T47D (cell line): ENCODE measurements at places on chromosomes 16 and 17.

DNA sequence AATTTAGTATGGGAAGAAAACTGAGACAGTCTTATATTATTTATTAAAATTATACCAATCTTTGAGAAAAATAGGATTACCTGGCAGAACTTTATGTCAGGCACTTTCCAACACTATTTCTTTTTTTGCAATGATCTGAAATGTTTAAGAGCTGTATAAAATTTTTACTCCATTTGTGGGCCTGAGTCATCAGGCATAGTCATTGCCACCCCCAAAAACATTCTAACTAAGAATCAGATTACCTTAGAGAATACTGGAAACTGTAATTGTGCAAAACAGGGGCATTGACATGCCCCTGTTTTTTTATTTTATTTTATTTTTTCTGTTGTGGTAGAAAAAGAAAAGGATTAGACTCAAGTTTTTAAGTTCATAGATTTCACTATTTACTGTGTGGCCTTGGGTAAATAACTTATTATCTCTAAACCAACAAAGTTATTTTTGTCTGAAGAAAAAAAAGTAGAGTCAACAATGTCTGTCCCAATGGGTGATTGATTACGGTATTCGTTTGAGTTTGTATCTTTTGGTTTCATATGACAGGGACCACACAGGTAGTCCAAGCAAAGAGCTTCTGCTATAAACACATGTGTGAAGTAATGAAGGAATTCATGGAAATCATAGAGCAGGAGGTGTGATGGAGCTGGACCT lies 24.6 kb downstream of the VAT1L start:
- DNase-seq: no peak

DNA sequence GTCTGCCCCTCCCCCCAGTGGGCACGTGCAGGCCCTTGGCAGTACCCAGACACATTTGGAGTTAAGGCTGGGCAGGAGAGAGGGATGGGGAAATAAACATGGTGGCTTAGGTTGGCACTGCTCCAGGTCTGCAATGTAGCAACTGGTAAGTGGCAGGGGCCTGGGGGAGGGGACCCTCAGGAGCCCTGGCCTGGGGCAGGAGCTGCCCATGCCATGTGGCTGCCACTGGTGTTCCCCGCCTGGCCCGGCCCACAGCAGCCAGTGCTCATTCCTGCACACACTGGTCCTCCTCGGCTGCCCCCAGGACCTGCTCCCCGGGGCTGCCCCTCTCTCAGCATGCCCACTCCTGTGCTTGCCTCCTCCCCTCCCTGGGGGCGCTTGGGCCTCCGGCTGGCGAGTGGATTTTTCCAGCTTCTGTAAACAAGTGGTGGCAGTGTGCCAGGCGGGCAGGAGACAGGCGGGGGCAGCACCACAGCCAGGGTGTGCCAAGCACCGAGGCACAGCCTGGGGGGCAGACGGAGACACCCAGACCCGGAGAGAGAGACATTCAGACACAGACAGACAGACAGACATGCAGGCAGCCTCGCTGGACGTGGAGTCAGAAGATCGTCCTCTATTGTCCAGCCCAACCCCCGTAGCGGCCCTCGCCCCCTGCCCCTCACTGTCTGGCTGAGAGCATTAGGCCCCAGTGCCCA lies 9.4 kb downstream of the THRA start:
- peak; percentile 84 for DNase-seq

DNA sequence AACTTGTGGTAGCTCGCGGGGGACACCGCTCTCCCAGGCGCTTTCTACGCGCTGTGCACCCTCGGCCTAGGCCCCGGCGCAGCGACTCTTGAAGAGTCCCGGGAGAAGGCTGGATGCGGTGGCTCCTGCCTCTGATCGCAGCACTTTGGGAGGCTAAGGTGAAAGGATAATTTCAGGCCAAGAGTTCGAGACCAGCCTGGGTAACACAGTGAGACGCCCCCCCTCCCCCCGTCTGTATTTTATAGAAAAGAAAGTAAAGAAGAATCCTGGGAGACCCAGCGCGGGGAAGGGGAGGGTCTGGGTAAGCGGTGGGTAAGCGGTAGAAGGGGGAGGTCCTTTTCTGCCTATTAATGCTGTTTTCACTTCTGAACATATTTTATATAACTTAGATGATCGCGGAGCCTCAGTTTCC lies 486 bp upstream of the PLLP start:
- no peak for DNase-seq

DNA sequence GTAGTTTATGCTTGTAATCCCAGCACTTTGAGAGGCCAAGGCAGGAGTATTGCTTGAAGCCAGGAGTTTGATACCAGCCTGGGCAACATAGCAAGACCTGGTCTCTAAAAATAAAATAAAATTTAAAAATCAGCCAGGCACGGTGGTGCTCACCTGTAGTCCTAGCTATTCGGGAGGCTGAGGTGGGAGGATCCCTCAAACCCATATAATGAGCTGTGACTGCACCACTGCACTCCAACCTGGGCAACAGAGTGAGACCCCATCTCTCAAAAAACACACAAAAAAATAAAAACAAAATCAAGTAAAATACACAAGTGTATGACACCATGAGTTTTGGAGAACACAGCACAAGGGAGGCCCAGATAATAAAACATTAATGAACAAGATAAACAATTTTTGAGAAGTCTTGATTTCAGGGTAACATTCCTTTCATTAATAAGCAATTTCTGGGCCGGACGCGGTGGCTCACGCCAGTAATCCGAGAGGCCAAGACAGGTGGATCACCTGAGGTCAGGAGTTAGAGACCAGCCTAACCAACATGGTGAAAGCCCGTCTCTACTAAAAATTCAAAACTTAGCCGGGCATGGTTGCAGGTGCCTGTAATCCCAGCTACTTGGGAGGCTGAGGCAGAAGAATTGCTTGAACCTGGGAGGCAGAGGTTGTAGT lies 17.9 kb downstream of the PRPSAP1 start:
- DNase-seq: no peak

DNA sequence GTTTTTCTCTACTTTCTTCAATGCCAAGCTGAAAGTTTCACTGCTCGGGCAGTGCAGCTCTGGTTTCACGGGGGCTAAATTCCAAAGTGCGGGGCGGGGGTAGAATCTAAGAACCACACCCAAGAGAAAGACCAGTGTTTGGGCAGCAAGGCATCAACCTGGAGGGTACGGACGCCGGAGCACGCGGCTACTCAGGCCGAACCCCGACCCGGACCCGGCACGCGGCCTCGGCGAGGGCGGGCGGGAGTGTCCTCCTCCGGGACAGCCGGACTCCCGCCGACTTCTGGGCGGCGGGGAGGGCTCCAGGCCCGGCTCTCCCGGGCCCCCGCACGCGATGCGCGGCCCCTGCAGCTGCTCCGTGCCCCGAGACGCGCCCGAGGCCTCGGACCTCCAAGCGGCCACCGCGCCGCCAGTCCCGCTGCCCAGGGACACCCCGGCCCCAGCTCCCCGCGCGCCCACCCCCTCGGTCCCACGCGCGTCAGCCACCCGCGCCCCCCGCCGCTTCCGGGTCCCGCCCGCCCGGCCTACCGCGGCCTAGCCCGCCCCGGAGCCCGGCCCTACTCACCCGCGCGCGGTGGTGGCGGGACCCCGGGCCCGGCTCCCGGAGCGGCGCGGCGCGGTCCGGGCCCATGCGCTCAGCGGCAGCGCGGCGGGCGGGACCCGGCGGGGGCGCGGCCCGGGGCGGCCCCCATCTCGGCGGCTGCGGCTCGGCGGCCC lies 561 bp downstream of the AXIN1 start:
- no peak for DNase-seq

- DNase-seq: no peak
These were observed 562.8 kb upstream of the GOT2 start for GRCh38 chr16:59296888-59297287.

DNA sequence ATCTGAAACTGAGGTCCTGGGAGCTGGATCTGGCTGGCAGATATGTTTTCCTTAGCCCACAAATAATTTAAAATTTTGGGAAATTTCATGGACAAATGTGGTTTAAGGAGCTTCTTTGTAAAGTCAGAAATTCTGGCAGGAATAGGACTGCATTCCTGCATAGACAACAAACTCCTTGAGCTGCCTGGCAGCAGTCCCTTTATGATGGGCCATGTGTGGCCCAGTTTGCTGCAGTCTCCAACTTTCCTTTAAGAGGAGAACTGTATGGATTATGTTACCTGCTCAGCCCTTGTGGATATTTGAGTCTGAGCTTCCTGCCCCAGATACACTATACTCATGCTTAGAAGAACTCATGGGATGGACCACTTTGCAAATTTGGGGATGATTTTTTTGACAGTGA lies 48.5 kb upstream of the HS3ST2 start:
- no peak for DNase-seq

GRCh38 chr16:11681976-11682654 lies 13.9 kb downstream of the SNN start:
- DNase-seq: no peak

GRCh38 chr16:55136356-55137150 lies 187.4 kb upstream of the IRX6 start:
- DNase-seq: no peak
